ENCODE measurements at places on chromosomes 1 and 21. TPM values are rescaled to one million over a fixed set of nuclear protein-coding genes. Genes with fewer than 3 reads are reported as not detected.

Gene LCA5L
- total RNA-seq, result 0.18 TPM

DNA sequence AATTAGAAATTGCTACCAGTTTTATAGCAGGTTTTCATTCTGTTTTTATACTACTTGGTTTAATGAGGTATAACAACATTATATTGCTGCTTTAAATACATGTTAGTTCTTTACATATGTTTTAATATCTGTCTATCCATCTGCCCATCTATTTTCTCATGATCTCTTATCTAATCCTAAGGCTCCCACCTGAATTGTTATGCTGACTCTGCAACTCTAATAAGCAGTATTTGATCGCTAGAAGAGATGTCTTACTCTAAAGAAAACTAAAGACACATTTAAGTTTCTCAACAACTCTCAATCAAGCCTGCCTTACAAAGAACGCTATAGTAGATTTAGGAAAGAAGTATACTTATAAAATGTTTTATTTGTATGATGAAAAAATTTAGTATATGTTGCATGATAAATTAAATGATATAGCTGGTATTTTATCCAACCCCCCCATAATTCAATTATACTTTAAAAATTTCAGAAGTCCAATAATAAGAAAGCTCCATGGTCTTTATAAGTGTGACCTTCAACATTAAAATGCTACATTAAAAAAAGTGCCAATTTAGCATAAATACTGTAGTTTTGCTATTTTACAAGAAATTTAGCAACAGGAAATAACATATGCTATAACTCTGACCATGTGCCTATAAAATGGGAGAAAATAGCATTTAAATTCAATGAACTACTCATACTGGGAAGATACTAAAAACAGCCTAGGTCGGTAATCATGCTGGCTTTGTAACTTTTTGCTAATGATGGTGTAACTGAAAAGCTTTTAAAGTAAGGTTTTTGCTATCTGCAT is 180.3 kb downstream of the NEGR1 start:
- no peak for DNase-seq

GRCh38 chr1:115781343-115781742 is 12.8 kb upstream of the CASQ2 start:
- DNase-seq, result no peak

DNA sequence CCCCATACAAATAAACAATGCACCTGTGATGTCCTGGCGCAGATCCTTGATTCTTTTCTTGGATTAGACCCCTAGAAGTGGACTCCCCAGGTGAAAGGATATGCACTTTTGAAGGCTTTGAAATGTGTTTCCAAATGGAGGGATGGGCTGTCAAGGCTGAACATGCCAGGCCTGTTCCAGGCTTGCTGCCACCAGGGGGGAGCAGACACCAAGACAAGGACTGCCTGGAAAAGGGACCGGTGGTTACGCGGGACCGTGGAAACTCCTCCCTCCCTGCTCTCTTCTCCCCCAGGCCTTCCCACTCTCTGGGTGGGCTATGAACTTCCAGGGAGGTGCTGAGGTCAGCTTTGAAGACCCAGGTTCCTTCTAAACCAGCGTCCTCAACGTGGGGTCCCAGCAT is 12.7 kb downstream of the C1QB start:
- no peak for DNase-seq

Gene ZMYND12
- 1.0 TPM for total RNA-seq

DNA sequence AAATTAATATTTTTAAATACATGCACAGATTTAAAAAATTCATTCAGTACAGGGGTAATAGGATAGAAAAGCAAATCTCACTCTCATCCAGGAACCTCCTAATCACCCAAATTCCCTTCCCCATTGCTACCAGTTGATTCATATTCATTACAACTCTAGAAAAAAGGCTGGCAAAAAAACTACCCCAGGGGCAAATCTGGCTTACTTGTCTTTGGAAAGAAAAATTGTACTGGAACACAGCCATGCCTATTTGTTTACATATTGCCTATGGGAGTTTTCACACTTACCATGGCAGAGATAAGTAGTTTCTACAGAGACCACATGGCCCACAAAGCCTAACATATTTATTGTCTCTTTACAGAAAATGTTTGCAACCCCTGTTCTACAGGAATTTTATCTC is 8.9 kb upstream of the RBM34 start:
- no peak for DNase-seq

- no peak for DNase-seq
Measured at GRCh38 chr1:192940658-192941057, 118.5 kb downstream of the UCHL5 start.

Gene RAB3B
- total RNA-seq, result 3.0 TPM
